Fibroblast of mammary gland (primary cell): ENCODE measurements at places on chromosomes 2 and 18.

DNA sequence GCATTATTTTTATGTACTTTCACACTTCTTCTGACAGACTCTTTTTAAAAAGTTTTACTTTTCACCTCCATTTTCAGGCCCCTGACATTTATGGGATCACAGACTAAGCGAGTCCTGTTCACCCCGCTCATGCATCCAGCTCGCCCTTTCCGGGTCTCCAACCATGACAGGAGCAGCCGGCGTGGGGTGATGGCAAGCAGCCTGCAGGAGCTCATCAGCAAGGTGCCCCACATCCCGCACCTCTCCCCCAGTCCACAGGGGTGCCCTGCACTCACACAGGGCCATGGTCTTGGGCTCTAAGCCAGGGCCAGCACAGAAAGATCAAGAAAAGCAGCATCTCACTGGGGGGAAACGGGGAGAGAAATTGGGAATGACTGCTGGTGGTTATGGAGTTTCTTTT lies 8.6 kb downstream of the CIDEA start:
- DNase-seq: no peak

DNA sequence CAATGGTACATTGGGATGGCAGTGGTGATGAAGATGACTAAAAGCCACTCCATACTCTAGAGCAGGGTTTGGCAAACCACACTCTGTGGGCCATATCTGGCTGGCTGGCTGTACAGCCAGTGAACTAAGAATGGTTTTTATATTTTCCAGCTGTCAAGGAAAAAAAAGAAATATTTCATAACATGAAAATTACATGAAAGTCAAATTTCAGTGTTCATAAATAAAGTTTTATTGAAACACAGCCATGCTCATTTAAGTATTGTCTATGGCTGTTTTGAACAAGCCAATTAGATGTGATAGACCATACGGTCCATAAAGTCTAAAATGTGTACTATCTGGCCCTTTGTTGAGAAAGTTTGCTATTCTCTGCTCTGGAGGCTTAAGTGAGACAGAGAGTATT lies 1.5 kb downstream of the TTC21B start:
- DNase-seq: no peak

GRCh38 chr2:154466226-154466625 lies 232.3 kb upstream of the KCNJ3 start:
- no peak for DNase-seq

DNA sequence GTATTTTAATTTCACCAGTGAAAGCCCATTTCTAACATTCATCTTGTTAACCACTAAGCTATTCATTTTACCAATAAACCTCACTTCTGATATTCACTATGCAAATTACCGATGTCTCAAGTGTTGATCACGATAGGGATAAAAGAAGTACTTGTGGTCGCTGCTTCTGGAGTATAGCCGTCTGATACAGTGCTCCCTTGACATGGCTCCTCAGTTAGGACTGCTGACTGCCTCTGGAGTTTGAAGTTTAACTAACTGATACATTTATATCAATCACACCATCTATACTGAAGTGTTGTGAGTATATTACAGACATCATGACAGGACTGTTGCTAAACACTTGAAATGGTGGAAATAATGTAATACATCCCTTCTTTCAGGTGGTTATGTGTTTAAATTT lies 95.6 kb downstream of the EHBP1 start:
- no peak for DNase-seq

DNA sequence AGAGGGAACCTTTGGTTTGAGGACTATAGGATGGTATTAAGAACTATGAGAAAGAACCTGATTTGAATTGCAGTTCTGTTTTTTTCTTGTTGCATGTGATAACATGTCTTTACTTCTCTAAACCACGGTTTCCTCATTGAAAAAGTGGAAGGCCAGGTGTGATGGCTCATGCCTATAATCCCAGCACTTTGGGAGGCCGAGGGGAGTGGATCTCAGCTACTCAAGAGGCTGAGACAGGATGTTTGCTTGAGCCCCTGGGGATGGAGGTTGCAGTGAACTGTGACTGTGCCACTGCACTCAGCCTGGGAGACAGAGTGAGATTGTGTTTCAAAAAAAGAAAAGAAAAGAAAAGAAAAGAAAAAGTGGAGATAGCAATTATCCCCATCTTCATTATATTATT lies 32.3 kb downstream of the SCN9A start:
- DNase-seq: no peak

GRCh38 chr2:63078852-63079606 lies 28.4 kb downstream of the OTX1 start:
- peak; percentile 17 for DNase-seq

- no peak for DNase-seq
Measured at GRCh38 chr18:58850786-58851469, 13.7 kb upstream of the ZNF532 start.

- peak; percentile 81 for DNase-seq
Measured at GRCh38 chr2:95043300-95044093, 18.0 kb downstream of the MAL start.

- DNase-seq: no peak
Measured at GRCh38 chr2:127559454-127559853, 24.0 kb downstream of the MYO7B start.

DNA sequence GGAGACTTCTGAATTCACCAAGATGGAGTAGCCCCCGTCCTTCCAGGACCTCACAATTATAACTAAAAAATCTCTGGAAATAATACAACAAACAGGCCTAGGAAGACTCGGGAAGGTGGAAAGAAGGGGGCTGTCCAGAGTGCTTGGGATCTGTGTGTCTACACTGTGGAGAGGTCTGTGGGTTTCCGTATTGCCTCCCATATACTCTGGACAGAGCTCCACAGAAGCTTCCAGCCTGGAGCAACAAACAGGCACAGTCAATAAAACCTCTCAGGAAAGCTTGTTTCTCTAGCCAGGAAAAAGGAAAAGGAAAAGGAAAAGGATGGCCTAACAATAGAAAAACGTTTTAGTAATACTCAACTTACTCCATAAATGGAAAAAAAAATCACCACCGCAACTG lies 655.9 kb downstream of the DSC3 start:
- no peak for DNase-seq

DNA sequence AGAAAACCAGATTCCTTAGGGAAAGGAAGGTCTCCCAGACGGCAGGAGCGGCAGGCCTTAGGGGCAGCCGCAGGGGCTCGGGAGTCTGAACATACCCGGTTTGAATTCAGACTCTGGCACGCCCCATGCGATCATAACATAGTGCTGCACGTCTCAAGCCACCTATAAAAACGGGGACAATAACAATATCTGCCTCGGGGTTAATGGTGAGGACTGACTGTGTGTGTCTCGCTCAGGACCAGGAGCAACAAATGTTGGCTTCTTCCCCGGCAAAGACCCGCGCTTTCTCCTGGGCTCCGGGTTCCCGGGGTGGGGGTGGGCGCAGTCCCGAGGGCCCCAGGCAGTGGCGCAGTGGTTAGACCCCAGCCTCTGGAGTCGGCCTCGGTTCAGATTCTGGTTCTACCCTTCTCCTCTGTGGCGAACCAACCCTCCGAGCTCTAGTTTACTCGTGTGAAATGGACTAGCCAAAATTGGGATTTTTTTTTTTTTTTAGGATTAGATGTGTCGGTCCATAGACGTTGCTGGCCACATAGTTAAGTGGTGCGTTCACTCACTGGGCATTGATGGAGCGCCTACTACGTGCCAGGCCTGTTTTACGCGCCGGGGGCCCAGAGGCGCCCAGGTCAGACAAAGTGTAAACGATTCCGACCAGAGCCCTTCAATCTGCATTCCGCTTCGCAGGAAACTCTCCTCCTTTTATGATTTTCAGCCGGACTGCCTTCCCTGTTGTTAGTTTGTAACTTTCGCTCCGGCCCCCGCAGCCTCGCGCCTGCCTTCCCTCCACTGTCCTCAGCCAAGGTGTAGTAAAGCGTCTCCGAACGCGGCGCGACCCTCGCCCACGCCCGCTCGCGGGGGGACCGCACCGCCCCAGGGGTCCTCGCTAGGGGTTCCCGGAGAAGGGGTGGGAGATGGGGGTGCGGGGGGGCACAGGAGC lies 820 bp upstream of the SH3BP4 start:
- DNase-seq: peak; percentile 55

DNA sequence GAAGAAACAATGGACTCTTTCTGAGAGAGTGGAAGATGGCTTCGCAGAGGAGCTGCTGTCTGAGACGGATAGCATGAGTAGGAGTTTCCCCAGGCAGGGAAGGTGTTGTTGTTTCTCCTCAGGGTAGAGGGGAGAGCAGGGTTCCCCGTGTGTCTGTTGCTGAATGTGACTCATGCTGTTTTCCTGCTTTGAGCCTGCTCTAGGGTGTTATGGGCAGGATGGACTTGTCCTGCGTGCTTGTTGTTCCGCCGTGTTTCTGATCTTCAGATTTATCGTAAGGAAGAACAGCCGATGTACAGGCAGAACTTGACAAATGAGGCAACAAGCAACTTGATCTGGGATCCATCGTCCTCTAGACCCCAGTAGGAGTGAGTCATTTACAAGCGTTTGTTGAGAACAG lies 19.7 kb upstream of the MYCN start:
- DNase-seq: no peak

- DNase-seq: peak; percentile 78
Measured at GRCh38 chr2:12050396-12050795, 304.0 kb downstream of the LPIN1 start.

DNA sequence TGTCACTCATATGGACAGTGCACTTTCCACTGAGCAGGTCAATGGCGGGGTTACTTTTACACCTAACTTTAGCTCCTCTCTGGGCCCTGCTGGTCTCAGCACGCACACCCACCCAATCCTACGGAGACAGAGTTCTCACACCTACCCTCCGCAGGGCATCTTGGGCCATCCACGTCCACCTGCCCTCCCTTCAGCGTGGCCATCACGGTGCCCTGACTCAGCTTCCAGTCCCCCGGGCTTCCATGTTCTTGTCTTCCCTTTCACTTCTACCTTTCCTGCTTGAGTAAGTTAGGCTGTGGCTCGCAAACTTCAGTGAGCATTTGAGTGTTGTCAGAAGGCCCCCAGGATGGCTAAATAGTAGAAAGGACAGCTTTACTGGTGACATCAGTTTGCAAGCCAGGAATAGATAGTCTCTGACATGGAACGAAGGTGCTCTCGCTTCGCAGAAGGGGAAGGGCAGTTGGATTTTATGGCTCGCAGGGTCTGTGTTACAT lies 232.4 kb downstream of the SEPTIN10 start:
- no peak for DNase-seq

DNA sequence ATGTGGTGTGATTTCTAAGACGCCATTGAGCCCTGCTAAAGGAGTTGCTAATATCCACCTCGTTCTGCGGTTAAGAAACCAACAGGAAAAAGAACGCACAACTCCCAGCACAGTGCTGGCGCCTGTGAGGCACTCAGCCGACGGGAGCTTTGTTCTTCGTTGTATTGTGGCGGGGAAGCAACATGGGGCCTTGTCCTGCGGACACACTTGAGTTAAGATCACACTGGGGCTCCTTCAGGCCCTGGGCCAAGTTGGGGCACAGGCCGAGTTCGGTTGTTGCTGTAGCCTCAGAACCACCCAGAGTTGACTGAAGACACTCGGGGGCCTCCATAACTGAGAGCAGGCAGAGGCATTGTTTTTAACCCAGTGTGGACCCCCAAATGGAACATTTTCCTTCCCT lies 30.6 kb upstream of the CD8A start:
- DNase-seq: no peak

- DNase-seq: peak; percentile 26
Measured at GRCh38 chr2:68837164-68837860, 33.9 kb downstream of the BMP10 start.

GRCh38 chr18:9392726-9393125 lies 58.2 kb downstream of the TWSG1 start:
- peak; percentile 12 for DNase-seq

GRCh38 chr18:40031435-40031834 lies 1923.6 kb upstream of the PIK3C3 start:
- DNase-seq: no peak

- no peak for DNase-seq
Measured at GRCh38 chr2:197307236-197307932, 3.2 kb downstream of the ANKRD44 start.

GRCh38 chr2:20634507-20635112 lies 16.3 kb downstream of the HS1BP3 start:
- DNase-seq: peak; percentile 68

DNA sequence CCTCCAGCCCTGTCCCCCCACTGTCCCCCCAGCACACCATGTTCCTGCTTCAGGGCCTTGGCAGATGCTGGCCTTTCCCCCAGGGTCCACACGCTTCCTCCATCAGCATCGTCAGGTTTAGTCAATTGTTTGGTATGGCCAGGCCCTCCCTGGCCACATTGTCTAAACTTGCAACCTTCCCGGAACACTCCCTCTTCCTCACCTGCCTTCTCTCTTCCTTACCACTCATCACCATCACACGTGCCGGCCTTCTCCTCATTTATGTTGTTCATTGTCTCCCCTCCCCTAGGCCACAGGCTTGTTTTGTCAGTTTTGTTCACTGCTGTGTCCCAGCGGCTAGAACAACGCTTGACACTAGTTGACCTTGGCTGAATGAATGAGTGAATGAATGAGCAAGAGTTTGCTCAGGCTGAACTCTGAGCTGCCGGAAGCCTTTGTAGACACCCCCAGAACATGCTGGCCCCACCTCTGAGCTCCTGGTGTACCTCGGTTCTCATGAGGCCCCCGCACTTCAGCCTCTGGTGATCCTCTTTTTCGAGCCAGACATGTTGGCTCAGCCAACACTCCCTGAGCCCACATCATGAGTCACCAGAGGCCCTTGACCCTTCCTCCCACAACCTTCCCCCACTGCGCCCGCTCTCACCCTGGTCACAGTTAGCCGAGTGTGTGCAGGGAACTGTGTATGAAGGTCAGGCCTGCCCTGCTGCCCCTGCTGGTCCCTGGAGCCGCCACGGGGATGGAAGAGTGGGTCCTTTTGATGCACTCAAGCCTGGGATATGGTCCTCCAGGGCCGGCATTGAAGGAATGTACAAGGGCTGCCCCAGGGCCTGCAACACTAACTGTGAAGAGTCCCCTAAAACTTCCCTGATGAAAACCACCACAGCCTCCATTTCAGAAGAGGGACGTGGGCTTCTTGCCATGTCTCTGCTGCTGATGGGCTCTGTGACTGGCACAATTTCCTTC lies 57.5 kb downstream of the HS1BP3 start:
- peak; percentile 98 for DNase-seq

GRCh38 chr2:118089139-118089800 lies 999 bp downstream of the INSIG2 start:
- peak; percentile 66 for DNase-seq

- no peak for DNase-seq
Measured at GRCh38 chr2:113281910-113282746, 3.4 kb upstream of the PAX8 start.
